ENCODE measurements at places on chromosomes 2 and 18.

- H3K4me3 ChIP-seq = no peak overlapping the region
- H3K27ac ChIP-seq = no peak overlapping the region
- H3K36me3 ChIP-seq = no peaks in the 10 kb centered on the region
- no peak for DNase-seq
Measured at GRCh38 chr2:29811378-29811777, 110.0 kb downstream of the ALK start.

GRCh38 chr2:200307724-200308545 lies 1.4 kb downstream of the SPATS2L start:
- DNase-seq = no peak
- peak overlapping the region; percentile 71 for H3K27ac ChIP-seq
- no peaks in the 10 kb centered on the region for H3K36me3 ChIP-seq

- H3K4me1 ChIP-seq = no peaks in the 10 kb centered on the region
- no peaks in the 10 kb centered on the region for H3K36me3 ChIP-seq
- H3K27ac ChIP-seq = no peak overlapping the region
- no peaks in the 10 kb centered on the region for H3K27me3 ChIP-seq
- H3K4me3 ChIP-seq = no peak overlapping the region
- DNase-seq = no peak
Measured at GRCh38 chr18:34957864-34958259, 83.4 kb upstream of the MAPRE2 start.

DNA sequence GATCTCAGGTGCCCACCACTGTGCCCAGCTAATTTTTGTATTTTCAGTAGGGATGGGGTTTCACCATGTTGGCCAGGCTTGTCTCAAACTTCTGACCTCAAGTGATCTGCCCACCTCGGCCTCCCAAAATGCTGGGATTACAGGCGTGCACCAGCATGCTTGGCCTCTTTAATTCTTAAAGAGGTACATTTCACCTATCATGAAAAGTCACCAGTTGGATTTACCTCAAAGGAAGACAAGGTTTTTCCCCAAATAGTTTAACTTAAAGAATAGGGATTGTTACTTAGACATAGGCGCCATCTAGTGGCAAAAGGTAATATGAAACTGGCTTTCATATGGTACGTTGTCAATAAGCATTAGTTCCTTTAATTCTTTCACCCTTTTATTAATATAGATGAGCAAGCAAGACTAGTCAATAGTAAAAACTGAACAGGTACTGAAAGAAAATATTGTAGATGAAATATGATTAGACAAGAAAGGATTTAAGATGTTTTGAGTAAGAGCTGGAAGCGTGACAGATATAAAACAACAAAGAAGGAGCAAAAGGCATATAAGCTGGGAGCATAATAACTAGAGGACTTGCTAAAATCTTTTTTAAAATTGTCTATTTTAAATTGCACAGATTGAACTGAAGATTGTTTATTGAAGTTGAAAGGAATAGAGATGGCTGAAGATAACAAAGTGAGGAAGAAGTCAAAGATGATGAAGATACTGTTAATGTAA lies 35.0 kb upstream of the PSMD14 start:
- H3K4me3 ChIP-seq = no peak overlapping the region
- no peak for DNase-seq
- H3K27ac ChIP-seq = no peak overlapping the region
- no peaks in the 10 kb centered on the region for H3K27me3 ChIP-seq

DNA sequence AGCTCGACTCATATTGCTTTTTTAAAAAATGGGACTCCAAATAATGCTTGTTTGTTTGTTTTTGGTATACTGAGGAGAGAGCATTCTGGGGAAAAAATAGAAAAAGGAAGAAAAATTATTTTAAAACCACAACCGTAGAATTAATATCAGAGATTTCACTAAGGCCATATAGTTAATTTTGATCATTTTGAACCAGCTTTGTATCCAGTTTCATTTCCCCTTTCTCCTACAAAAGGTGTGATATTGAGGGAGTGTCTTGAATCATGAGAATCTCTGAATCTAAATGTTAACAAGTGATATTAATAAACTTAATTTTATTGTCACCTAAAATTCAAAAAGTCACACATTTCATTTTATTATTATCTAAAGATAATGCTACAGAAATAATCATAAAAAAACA lies 198.5 kb upstream of the GALNT5 start:
- no peak overlapping the region for H3K27ac ChIP-seq
- H3K4me3 ChIP-seq = no peak overlapping the region
- DNase-seq = no peak
- H3K27me3 ChIP-seq = no peaks in the 10 kb centered on the region
- no peaks in the 10 kb centered on the region for H3K4me1 ChIP-seq
- H3K36me3 ChIP-seq = no peaks in the 10 kb centered on the region

DNA sequence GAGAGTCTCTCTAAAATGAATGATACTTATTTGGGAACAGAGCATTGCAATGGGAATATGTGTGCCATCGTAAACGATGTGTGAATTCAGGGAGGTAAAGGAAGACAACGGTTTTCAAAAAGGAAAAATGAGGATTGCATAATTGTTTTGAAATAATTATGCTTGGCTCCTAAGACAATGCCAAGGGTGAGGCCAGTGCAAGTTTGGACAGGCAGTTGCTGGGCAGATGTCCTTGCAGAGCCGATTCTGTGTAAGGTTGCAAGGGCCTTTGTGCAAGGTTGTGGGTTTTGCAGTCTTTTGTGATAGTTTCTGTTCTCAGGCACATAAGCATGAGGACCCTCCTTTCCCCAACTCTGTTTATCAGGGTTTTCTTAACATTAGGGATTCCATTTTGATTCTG lies 70.0 kb upstream of the ZNF236 start:
- H3K36me3 ChIP-seq = no peaks in the 10 kb centered on the region
- no peaks in the 10 kb centered on the region for H3K4me1 ChIP-seq
- no peaks in the 10 kb centered on the region for H3K27me3 ChIP-seq

GRCh38 chr18:33755931-33756560 lies 178.0 kb downstream of the ASXL3 start:
- no peaks in the 10 kb centered on the region for H3K36me3 ChIP-seq
- H3K27me3 ChIP-seq = no peaks in the 10 kb centered on the region
- peak; percentile 23 for DNase-seq
- H3K4me3 ChIP-seq = no peak overlapping the region
- no peaks in the 10 kb centered on the region for H3K4me1 ChIP-seq
- H3K27ac ChIP-seq = no peak overlapping the region

GRCh38 chr2:188798159-188798558 lies 176.0 kb upstream of the COL3A1 start:
- H3K27me3 ChIP-seq = no peaks in the 10 kb centered on the region
- DNase-seq = no peak
- no peak overlapping the region for H3K27ac ChIP-seq
- H3K36me3 ChIP-seq = no peaks in the 10 kb centered on the region
- no peak overlapping the region for H3K4me3 ChIP-seq

DNA sequence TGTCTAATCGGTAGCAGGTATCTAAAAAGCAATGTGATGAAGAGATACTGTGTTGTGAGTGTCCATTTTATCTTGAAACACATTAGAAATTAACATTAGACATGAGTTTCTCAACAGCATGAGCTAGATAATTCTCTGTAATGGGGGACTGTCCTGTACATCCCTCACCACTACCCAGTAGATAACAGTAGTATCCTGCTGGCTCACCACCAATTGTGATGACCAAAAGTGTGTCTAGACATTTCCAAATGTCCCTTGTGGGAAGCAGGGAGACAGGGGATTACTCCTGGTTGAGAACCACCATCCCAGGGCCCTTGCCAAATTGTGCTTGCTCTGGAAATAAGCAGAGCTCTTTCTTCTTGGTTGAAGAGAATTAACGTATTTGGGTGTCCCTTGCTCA lies 239.3 kb downstream of the IRS1 start:
- H3K4me3 ChIP-seq = no peak overlapping the region

- H3K27me3 ChIP-seq = no peaks in the 10 kb centered on the region
- H3K4me3 ChIP-seq = no peak overlapping the region
- no peak overlapping the region for H3K27ac ChIP-seq
- no peak for DNase-seq
Measured at GRCh38 chr2:143841935-143842334, 678.0 kb downstream of the ZEB2 start.
